ENCODE measurements at places on chromosomes 4 and X.

- peak; percentile 51 for DNase-seq
Measured at GRCh38 chr4:112321776-112322684, 24.9 kb downstream of the ALPK1 start.

GRCh38 chr4:187065396-187065795, 341.7 kb upstream of the FAT1 start:
- no peak for DNase-seq

DNA sequence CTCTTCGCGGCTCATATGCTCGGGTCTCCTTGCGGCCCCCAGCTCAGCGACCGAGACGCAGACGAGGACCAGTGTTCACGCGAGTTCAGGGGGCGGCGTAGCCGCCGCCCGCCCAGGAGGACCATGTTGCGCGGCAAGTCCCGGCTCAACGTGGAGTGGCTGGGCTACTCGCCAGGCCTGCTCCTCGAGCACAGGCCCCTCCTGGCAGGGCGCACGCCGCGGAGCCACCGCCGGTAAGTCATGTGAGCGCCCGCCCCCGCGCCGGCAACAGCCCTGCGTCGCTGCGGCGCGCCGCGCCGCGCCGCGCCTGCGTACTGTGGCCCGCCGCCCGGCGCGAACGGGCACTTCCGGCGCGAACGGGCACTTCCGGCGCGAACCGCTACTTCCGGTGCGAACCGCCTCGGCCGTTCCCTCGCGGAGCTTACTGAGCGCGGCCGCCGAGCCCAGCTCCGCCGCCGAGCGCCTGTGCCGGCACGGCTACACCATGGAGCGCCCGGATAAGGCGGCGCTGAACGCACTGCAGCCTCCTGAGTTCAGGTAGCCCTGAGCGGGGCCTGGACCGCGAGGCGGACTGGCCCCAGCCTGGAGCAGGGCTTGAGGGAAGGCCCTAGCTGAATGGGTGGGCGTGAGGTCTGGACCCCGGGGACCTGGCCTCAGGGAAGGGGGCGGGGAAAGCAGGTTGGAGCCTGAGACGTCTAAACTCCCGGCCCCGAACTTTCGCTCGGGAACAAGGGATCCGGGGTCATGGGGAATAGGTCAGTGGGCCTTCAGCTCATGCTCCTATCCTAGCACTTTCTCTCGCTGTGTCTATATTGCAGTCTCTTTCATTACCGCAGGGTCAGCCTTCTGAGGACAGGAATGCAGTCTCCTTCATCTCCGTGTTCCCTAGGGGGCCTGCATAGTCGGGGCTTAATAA, at the start of gene VMA21:
TSS of gene VMA21 (plus strand) at position 382 of the 916 bp plus-strand sequence. CDS start at position 485, 103 bp downstream.
- peak; percentile 89 for DNase-seq

DNA sequence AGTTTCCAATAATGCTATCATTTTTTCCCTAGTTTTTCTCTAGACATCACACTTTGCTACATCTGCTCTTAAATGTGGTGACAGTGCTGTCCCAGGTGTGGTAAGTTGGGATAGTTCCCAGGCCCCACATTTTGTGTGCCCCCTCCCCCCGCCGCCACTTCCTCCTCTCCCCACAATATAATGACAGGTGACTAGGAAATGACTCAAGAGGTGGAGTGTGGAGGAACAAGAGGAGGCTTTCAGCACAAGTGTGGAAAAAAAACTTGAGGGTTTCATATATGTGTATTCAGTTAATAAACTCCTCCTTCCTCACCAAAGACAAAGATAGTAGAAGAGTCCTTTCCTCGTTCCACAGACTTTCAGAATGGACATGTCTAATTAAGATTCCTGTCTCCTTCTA, 18.3 kb upstream of the IL21 start:
- no peak for DNase-seq

GRCh38 chrX:130497531-130497930, 95.7 kb downstream of the RBMX2 start:
- no peak for DNase-seq

DNA sequence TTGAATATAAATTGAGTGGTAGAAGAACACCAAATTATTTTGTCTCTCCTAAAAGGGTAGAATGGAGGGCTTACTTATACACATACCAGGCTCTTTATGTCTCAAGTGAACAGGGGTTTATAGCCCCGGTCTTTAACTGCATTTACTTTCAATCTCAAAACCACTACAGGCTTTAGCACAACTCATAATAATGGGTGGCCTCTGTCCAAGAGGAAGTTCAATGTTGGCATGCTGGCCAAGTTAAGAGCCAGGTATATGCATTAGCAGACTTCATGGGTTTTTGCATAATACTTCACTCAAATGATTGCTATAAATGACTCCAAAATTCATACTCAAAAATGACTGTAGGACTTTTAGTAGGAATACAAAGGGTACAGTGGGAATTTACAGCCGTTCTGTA, 118.5 kb upstream of the OTUD4 start:
- no peak for DNase-seq

GRCh38 chr4:37388681-37389365, 144.3 kb downstream of the NWD2 start:
- DNase-seq, result no peak

GRCh38 chr4:24489870-24490269, 94.5 kb downstream of the DHX15 start:
- DNase-seq, result no peak

Measured in uterus (tissue), 4 donors.